Fibroblast of skin of back (primary cell): ENCODE measurements at places on chromosomes 13 and 19.

DNA sequence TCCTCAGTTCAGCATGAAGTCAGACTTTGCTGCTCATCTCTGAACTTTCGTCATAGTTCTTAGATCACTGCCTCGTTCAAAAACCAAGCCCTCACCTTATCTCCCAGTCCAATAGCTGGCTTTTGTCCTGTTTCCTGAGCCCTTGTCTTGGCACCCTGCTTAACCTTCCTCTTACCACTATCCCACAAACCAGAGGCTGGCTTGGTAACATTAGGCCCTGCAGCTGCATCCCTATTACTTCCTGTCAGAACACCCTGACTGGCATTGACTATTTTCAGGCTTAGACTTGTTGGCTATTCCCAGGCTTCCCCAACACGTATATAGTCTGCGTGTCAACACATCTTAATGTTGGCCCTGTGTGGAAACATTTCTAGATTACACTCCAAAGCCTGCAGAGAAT is 172.4 kb downstream of the VWA8 start:
- DNase-seq = no peak

DNA sequence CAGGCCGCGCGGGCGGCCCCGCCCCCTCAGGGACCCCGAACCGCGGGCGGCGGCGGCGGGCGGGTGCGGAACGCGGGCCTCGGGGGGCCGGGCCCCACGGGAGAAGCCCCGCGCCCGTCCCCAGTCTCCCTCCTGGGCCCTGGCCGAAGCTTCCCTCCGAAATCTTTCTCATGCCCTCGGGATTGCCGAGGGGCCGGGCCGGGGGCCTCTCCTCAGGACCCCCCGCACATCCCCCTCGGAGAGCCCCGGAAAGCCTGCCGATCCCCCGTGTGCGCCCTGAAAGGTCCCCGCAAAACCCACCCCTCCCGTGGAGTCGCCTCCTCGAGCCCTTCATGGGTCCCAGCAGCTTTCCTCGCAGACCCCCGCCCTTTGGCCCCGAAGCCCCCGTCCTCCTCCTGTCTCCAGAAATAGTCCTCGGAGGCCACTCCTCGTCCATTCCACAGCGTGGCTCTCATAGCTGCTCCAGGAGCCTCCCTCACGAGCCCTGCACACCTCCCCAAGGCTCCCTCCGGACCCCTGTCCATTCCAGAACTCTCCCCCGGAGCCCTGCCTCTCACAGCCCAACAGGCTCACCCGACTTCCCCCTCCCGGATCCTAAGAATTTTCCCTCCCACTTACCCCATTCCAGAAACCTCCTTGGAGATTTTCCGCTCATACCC is 555 bp downstream of the SAMD4B start:
- DNase-seq = no peak

GRCh38 chr13:39941911-39942551 is 286.6 kb downstream of the COG6 start:
- no peak for DNase-seq

DNA sequence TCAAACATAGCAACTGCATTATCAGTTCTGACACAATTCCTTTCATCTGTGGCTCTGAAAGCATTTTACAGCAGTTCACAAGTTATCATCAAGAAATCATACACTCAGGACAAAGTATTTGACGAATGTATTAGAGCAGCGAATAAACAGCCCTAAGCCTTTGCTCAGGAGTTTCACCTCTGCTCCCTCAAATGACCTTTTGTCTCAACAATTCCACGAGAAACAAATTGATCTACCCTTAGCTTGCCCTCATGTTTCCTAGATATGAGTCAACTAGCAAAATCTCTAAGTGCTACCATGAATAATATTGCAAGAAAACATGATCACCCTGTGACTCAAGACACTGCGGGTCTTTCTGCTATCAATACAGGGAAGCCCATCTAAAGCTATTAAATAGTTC is 396.1 kb downstream of the EFNB2 start:
- no peak for DNase-seq

DNA sequence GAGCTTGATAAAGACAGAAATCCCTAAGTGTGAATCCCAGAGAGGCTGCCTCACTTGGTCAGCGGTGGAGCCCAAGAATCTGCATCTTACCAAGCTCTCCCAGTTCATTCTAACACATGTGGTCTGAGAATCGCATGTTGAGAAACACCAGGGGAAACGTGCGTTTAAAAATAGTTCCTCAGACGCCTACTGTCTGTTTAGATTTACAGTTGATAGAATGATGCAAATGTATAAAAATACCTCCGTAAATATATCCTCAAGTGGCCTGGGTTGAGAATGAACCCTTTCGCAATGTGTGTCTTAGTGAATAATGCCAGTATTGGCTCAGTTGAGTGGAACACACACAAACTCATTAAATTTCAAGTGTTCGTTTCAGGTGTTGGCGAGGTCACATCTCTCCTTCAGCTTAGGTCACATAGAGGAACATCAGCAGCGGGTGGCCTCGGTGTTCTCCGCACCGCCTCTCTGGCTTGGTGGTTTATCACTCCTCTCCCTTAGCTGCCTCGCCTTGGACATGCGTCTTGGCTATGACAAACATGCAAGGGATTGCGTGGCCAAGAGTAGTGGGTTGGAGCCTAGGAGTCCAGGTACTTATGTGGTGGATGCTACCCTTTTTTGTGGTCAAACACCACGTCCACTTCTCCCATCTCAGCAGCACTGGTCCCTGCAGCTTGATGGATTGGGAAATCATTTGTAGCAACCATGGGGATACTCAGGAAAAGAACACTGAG is 117.6 kb upstream of the SPATA13 start:
- DNase-seq = no peak
